ENCODE measurements at places on chromosomes 2 and 18.
A peak's percentile ranks its signal among the peaks of the same experiment; 100 is the strongest.

DNA sequence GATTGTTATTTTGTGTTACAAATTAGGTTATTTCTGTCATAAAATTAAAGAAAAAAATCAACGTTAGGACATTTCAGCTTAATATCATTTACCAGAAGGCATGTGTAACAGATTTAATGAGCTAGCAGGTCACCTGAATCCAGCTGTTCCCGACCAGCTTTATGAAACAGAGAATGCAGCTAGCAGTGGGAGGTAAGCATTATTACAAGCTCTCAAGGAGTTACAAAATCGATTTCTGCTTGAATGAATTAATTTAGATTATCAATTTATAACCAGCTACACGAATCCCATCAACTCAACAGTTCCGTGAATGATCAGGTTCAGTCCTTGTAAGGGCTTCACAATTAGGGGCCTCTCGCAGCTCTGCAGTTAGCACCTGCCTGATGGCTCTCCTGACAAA, 211.9 kb downstream of the PTGR3 start:
- no peak for DNase-seq

- DNase-seq, result no peak
Measured at GRCh38 chr2:69954084-69954483, 7.3 kb downstream of the ASPRV1 start.

DNA sequence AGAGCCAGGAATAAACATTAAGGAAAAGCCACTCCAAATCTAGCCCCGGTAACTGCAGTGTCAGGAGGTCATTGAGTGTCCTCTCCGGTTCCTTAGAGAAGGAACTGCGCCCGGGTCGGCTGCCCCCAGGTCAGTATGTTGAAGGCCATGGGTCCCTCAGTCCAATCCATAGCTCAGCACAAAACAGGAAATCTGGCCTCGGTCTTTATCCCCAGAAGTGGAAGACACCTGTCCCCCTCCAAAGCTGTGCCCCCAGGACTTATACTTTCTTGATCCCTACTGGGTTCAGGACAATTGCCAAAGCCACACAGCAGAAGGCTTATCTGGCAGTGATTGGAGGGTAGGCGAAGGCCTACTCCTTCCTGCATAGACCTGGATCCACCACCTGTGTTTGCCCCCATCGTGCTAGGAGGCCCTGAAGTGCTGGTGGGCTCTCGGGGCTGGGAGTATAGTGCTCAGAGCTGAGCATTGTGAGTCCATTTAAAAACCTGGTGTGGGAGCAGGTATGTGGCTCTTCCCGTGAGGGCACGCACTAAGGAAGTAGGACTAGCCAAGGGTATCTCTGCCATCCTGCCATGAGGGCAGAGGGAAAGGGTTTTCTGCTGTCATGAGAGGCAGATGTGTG, 178.6 kb downstream of the SEPTIN10 start:
- no peak for DNase-seq

DNA sequence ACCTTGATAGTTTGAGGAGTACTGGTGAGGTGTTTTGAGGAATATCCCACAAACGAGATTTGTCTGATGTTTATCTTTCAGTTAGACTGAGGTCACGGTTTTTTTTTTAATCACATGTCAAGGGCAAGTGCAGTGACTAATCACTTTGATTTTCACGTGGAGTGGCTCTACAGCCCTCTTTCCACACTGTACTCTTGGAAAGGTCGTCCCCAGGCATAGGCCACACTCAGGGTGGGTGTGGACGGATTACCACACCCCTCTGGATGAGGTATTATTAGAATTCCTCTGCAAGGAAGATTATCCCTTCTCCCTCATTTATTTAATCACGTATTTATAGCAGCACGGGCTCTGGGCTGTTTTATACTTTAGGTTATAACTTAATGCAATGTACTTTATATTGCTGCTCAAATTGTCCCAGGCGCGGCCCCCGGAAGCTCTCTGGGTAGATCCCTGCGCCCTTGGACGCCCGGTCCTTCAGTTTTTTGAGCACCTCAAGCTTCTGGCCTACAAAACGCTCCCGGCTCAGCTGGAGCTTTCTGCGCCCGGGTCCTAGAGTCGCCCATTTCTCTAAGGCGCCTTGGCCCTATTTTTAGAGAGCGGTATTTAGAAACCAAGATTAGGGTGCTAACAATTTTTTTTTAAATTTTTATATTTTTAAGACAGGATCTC, 515 bp upstream of the PLEKHB2 start:
- DNase-seq, result peak; percentile 16

GRCh38 chr2:100124761-100125160, 17.6 kb downstream of the AFF3 start:
- DNase-seq, result no peak

DNA sequence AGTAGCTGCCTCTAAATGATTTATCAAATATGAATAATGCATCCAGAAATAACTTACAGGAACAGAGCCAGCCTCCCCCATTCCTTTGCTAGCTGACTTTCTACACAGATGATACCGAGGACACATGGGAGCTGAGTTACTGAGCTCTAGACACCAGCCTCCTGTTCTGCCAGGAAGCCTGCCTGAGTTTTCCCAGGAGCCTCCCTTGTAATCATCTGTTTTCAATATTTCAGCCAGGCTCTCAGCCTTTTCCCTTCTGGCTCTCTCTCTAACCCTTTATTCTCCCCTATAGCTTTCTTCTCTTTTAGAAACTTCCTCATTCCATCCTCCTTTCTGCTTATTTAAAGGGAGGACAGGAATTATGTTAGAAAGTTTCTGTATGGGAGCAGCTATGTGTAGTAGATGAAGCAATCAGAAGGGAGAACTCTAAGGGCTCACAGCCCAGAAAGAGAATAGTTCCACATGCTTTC, 911.6 kb downstream of the TDRD15 start:
- DNase-seq, result no peak

DNA sequence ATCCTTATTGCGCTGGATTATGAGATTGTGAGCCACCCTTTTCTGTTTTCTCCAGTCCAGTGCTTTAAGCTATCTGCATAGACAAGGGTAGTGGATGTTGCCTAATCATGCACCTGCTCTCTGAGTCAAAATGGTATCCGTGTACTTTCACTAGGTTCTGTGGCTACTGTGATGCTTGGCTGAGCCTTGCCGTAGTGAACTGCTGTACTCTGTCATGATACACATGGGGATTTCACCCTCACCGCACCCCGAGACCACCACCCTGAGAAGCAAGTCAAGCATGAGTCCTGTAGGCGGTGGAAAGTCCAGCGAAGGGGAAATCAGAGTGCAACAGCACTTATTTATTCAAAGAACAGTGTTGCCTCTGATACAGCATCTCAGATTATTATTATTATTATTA, 55.0 kb downstream of the ARHGAP25 start:
- DNase-seq, result peak; percentile 85

DNA sequence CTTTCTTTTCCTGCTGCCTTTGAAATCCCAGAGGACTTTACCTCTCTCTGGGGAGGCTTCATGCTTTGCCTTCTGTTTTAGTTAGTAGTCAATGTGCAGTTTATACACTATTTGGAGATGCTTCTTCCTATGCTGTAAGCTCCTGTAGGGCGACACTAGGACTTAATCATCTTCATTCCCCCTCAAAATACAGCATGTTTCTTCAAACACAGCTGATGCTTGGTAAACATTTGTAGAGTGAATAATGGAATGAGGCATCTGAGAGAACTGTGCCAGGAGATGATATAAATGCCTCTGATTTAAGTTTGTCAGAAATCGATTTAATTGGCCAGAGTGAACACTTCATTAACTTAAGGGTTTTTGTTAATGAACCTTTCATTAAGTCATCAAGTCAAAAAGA, 43.4 kb downstream of the LHCGR start:
- no peak for DNase-seq

DNA sequence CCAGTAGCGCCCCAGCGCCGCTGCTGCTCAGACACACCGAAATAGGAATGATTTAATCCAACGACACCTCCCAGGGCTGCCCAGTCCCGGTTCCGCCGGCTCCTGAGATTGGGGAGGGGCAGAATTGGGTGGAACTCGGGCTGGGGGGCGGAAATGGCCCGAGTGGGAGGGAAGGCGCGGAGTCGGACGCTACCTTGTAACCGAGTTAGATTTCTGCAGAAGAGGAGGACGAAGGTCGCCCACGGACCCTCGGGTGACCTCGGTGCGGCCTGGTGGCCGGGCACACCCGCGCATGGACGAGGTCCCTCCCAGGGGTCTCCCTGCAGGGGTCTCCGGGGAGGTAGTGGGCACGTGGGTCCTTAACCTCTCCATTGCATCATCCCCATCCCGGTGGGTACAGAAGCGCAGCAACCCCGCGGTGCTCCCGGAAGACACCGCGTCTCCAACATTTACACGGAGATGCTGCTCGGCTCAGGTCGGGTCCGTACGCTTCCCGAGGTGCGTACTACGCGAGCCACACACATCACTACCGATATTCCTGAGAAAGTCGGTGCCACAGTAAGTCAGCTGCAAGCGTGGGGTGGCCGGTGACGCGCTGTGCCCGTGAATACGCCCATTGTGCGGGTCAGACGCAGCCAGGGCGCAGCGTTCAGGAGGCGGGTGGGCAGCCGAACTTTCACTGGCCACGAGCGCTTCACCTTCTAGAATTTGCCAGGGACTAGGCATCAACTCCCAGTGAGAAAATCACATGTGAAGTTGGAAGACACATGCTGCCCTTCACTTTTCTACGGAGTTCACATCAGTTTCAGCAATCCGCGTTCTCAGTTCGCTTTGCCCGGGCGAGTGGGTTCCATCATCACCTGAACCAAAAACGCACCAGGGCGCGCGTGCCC, 3.0 kb downstream of the ZNF516 start:
- no peak for DNase-seq

DNA sequence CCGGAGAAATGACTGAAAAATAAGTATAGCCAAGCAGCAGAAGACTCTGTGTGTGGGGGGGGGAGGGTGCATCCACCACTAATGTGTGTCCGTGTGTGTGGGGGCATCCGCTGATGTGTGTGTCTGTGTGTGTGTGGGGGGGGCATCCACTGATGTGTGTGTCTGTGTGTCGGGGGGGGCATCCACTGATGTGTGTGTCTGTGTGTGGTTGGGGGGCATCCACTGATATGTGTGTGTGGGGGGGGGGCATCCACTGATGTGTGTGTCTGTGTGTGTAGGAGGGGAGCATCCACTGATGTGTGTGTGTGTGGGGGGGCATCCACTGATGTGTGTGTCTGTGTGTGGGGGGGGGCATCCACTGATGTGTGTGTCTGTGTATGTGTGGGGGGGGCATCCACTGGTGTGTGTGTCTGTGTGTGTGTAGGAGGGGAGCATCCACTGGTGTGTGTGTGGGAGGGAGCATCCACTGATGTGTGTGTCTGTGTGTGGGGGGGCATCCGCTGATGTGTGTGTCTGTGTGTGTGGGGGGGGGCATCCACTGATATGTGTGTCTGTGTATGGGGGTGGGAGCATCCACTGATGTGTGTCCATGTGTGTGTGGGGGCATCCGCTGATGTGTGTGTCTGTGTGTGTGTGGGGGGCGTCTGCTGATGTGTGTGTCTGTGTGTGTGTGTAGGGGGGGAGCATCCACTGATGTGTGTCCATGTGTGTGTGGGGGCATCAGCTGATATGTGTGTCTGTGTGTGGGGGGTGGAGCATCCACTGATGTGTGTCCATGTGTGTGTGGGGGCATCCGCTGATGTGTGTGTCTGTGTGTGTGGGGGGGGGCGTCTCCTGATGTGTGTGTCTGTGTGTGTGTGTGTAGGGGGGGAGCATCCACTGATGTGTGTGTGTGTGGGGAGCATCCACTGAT, 125.0 kb downstream of the NFATC1 start:
- peak; percentile 10 for DNase-seq

DNA sequence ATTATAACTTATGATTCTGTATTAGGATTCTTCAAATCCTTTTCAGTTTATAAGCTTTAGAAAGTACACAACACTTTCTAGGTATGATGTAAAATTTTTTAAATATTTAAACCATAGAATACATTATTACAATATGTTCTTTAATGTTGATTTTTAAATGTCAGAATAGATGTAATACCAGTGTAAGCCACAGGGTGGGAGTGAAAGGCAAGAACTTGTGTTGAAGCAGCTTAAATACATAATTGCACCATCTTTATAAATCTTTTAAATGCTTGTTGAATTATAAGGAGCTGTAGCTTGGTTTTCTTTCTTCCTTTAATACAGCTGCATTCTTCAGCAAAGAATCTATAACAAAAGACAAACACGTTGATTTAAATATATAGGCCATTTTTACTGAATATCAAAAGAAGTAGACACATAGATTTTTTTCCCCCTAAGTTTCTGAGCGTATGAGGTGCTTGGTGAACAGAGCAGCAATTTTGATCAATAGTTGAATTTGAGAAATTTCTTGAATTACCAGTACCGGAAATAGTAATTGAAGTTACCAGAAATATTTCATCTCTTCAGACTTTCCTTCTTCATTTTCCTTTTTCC, 63.0 kb downstream of the TANK start:
- DNase-seq, result peak; percentile 55

- DNase-seq, result no peak
Measured at GRCh38 chr2:220101980-220102379, 474.6 kb downstream of the SLC4A3 start.

DNA sequence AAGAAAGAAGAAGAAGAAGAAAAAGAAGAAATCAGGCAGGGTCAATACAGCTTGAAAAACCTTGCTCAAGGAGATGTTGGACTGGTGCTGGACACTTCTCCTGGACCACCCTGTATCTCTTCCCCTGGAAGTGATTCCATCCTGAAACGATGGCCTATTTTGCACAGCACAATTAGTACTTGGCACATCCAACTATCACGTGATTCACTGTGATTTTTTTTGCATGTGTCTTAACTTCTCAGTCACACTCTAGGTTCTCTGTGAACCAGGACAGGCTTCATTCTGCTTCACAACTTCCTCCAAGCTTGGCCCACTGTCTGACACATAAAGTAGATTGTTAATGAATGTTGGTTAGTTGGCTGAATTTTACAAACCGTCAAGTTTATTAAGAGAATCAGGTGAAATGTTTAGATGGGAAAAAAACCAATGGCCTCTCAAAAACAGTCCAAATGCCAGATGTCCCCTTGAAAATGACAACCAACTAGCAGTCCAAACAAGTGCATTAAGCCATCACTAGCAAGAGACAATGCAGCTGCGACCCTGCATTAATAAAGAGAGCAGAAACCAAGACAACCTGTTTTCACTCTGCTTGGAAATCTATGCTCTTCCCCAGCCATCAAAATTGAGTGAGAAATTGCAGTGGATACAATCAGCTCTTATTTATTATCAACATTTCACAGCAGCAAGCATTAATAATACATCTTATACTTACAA, 300.0 kb upstream of the CHAC2 start:
- DNase-seq, result no peak

- DNase-seq, result no peak
Measured at GRCh38 chr2:228705318-228705717, 523.8 kb upstream of the SPHKAP start.

- no peak for DNase-seq
Measured at GRCh38 chr2:199092419-199092818, 365.3 kb downstream of the SATB2 start.

GRCh38 chr18:1585881-1586488, 681.3 kb downstream of the ADCYAP1 start:
- DNase-seq, result no peak

DNA sequence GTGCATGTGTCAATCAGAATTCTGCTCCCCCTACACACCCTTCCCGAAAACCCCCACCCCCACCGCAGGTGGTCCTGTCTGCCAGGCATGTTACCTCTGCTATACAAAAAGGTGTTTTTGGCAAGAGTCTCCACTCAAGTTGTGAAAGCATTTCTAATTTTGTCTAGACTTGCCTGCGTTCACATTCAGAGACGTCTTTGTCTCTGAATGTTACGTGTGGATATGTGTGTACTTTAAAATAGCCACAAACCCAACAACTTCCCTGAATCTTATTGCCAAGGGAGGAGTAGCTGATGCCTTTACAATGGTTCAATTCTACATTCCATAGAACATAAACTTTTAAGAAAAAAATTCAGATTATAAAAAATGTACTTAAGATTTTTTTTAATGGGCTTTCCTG, 66.6 kb downstream of the ITGA4 start:
- no peak for DNase-seq

- DNase-seq, result no peak
Measured at GRCh38 chr2:98134172-98135005, 47.4 kb downstream of the VWA3B start.

Measured in T-helper 2 cell (primary cell).